ENCODE measurements at places on chromosomes 7 and 10.

- no peak for DNase-seq
Observed at GRCh38 chr7:117590191-117590590, 110.4 kb downstream of the CFTR start.

GRCh38 chr10:125149036-125149679 lies 11.2 kb downstream of the CTBP2 start:
- peak; percentile 21 for DNase-seq

GRCh38 chr10:118805146-118805545 lies 50.4 kb upstream of the CACUL1 start:
- DNase-seq = no peak

GRCh38 chr10:73401636-73402035 lies 12.2 kb downstream of the ANXA7 start:
- no peak for DNase-seq

- DNase-seq = peak; percentile 24
Observed at GRCh38 chr10:97708976-97709946, 4.3 kb upstream of the MARVELD1 start.

All from GF-D8 (cell line).